A549 treated with CORT108297 at 1 μM for 4 hours (cell line): ENCODE measurements at places on chromosomes 7 and 10. TPM values are rescaled to one million over a fixed set of nuclear protein-coding genes. Genes with fewer than 3 reads are reported as not detected.

Gene GPR85
- not detected in 5 replicates for total RNA-seq

Gene METTL27
- 6.9 to 12.4 TPM (median 11.5 TPM) in 5 replicates for total RNA-seq

Gene ABCC2
- 150 to 171 TPM (median 160 TPM) in 5 replicates for total RNA-seq

Gene CNNM1
- total RNA-seq = 17.7 to 23.1 TPM (median 22.1 TPM) in 5 replicates

Gene CRYGN
- not detected in 5 replicates for total RNA-seq

Gene TMEM273
- total RNA-seq = not detected in 5 replicates
